ENCODE measurements at places on chromosomes 1 and 21. TPM values are rescaled to one million over a fixed set of nuclear protein-coding genes. Genes with fewer than 3 reads are reported as not detected.
A peak's percentile ranks its signal among the peaks of the same experiment; 100 is the strongest.

DNA sequence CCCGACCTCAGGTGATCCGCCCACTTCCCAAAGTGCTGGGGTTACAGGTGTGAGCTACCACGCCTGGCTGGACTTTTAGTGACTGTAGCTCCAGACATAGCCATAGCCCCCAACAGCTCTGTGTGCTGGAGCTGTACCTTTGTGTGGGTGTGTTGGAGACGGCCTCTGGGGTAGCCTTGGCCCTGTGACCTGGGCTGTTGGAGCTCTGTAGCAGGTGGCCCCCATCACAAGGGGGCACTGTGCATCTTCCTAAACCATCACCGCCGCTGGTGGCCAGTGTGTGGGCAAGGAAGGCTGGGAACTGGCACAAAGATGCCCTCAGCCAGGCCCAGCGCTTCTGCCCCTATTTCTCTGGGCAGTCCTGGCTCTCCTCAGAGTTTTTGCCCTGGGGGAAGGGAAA is 38.4 kb upstream of the FOXO6 start:
- no peaks in the 10 kb centered on the region for H3K4me1 ChIP-seq
- H3K36me3 ChIP-seq = no peaks in the 10 kb centered on the region
- no peak overlapping the region for H3K4me3 ChIP-seq
- peak; percentile 62 for DNase-seq
- H3K27ac ChIP-seq = no peak overlapping the region
- H3K27me3 ChIP-seq = no peaks in the 10 kb centered on the region

DNA sequence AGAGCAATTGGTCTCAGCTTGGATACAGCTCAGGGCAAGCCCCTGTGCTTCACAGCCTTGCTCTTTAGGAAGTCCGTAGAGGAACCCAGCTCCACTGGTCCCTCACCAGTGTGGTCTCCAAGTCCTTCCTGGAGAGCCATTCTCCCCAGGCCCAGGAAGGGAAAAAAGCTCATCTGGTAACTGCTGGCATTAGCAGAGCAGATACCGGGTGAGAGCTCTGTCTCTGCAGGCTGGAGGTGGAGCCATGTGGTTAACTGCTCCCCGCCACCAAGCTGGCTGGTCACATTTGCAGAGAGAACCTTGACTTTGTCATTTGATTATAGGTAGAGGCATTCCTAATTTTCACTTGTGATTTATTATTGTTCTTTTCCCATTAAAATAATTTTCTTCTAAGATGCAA is 169.6 kb downstream of the ROR1 start:
- no peaks in the 10 kb centered on the region for H3K27me3 ChIP-seq
- H3K36me3 ChIP-seq = no peaks in the 10 kb centered on the region
- H3K4me1 ChIP-seq = no peaks in the 10 kb centered on the region

GRCh38 chr1:248913933-248914332 is 7.9 kb downstream of the PGBD2 start:
- peaks cover 13% of the 10 kb centered on the region for H3K36me3 ChIP-seq
- peak overlapping the region; percentile 32 for H3K27ac ChIP-seq
- no peak for DNase-seq
- H3K4me1 ChIP-seq = no peaks in the 10 kb centered on the region
- H3K27me3 ChIP-seq = no peaks in the 10 kb centered on the region
- H3K4me3 ChIP-seq = no peak overlapping the region

GRCh38 chr1:79117376-79117775 is 110.8 kb upstream of the ADGRL4 start:
- no peaks in the 10 kb centered on the region for H3K36me3 ChIP-seq
- H3K27me3 ChIP-seq = no peaks in the 10 kb centered on the region
- no peak overlapping the region for H3K27ac ChIP-seq
- H3K4me1 ChIP-seq = no peaks in the 10 kb centered on the region

DNA sequence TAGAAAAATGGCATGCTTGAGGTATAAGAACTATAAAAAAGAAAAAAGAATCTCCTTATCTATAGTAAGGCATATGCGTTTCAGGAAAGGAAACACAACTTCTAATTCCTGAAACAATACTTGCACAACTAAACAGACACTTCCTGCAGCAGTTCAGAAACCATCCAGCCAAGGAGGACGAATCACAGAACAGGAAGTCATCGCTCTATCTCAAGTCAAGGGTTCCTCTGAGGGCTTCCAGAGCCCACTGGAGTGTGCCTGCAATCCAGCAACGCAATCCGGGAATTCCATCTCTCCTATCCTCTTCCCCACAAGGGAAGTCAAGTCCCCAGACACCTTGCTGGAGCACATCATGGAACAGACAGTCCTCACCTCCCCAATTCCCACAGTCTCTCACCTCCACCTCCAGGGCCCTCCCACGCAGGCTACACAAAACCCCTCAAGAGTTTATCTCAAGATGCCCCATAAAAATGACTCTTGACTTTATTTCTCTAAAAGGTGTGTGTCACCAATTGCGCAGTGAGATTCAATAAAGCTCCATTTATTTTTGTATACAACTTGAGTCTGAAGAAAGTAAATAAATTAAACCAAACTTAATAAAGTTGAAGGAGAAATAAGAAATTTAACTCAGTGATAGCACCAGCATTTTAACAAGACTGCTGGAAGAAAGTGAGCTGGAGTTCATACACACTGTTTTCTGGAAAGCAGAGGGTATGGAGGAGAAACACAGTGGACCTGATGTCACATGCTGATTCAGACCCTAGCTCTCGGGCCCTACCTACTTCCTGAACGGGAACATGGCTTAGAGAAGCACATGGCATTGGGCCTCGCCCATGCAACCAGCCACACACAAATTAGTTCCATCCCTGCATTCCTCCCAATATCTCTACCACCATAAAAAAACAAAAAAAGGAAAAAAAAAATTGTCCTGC is 39.9 kb downstream of the SIPA1L2 start:
- peaks cover 7% of the 10 kb centered on the region for H3K36me3 ChIP-seq
- H3K4me3 ChIP-seq = no peak overlapping the region
- H3K27me3 ChIP-seq = no peaks in the 10 kb centered on the region
- no peak for DNase-seq
- peaks cover 34% of the 10 kb centered on the region for H3K4me1 ChIP-seq
- H3K27ac ChIP-seq = peak overlapping the region; percentile 11

DNA sequence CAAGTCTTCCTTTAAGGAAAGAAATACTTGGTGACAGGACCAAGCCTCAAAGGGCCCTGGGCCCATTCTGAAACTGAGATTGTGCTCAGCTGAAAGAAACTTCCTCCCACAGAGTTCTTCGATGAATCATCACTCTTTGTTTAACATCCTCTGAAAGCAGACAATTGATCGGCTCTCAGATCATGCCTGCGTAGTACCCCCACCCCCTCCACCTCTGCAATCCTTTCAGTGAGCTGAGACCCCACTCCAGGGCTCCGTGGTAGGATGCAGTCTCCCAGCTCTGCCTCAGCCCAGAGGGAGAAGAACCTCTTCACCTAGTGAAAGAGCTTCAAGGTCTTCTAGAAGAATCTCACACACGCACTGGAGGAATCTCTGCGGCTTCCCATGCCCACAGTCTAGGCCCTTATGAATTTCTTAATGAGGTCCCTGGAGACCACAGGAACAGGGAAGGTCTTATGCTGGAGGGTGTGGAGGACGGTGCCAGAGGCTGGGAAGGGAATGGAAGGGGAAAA is 104.9 kb upstream of the SOD1 start:
- no peak overlapping the region for H3K4me3 ChIP-seq
- H3K27me3 ChIP-seq = peaks cover 35% of the 10 kb centered on the region
- no peak overlapping the region for H3K27ac ChIP-seq
- peaks cover 42% of the 10 kb centered on the region for H3K4me1 ChIP-seq

DNA sequence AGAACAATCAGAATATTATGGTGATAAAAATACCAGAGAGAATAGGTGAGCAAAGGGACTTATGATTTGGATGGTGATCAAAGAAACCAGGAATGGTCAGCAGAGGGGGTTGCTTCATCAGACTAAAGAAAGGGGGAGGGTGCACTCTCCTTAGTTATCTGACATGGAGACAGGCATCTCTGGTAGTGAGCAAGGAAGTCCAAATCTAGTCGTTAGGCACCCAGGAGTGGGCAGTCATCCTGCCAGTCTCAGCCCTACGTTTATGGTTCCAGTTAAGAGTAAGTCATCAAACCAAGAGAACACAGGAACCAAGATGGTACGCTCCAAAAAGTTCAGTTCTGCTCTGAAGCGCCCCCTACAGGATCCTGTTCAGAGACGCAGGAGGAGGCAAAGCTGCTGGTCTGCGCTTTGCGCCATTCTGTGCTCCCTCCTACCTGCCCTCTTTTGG is 28.6 kb downstream of the EBNA1BP2 start:
- H3K4me1 ChIP-seq = peaks cover 4% of the 10 kb centered on the region
- no peak overlapping the region for H3K27ac ChIP-seq
- no peaks in the 10 kb centered on the region for H3K36me3 ChIP-seq

OLIG2 gene
- not detected for total RNA-seq

SLC44A5 gene
- total RNA-seq = not detected

HSD3B2 gene
- not detected for total RNA-seq

CFHR1 gene
- total RNA-seq = not detected
